CD4-positive, alpha-beta T cell treated with Interleukin-17A for 1 hour (primary cell): ENCODE measurements at places on chromosomes 1 and 21.
A peak's percentile ranks its signal among the peaks of the same experiment; 100 is the strongest.

DNA sequence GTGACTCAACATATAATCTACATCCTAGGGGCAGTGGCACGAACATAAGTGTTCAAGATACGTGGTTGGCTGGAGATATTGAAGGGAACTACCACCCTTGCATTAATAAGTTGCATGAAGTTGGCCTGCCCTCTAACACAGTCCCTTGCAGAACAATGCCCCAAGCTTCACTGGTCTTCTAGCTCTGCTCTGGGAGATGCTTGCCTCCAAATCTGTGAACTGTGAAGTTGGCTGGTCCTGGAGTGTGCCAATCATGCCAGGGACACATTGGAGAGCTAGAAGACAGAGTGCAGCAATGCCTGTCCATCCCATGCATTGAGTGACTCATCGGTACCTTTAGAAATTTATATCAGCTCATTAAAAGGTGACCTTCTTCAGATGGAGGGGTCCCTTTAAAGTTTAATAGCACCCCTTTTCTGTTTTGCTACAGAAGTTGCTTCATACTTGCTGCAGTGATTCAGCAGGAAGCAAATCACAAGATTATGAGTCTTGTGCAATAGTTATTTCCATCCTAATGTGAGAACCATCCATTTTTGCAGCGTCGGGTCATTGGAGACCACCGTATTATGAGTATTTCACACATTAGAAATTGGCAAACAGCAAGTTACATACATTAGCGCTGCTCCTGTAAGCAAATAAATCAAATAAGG, 55.2 kb upstream of the KAZN start:
- DNase-seq = no peak

DNA sequence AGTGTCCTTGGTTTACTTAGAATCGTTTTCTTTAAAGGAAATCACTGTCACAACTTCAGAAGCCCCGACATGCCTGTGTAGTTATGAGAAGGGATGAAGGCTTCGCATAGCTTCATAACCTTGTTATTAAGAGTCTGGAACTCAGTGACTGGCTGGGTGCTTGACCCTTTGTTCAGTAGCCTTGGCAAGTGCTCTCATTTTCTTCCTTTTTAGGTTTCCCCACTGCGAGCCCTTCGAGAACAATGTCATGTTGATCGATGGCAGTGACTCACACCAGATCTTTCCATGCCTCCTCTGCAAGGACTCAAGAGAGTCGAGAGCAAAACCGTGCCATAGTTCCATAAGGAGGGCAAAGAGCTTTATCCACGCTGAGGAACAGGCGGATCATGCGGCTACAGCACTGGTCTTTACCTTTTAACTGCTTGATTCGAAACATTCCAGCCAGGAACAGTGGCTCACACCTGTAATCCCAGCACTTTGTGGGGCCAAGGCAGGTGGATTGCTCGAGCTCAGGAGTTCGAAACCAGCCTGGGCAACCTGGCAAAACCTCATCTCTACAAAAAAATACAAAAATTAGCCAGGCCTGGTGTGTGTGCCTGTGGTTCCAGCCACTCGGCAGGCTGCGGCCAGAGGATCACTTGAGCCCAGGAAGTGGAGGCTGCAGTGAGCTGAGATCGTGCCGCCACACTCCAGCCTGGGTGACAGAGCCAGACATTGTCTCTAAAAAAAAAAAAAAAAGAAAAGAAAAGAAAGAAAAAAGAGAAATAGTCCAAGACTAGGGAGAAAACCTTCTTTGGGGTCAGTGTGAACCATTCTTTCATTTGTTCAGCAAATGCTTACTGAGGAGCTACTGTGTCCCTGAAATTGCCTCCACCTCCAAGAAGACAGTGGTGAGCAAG, 95.4 kb upstream of the ERRFI1 start:
- DNase-seq = no peak

DNA sequence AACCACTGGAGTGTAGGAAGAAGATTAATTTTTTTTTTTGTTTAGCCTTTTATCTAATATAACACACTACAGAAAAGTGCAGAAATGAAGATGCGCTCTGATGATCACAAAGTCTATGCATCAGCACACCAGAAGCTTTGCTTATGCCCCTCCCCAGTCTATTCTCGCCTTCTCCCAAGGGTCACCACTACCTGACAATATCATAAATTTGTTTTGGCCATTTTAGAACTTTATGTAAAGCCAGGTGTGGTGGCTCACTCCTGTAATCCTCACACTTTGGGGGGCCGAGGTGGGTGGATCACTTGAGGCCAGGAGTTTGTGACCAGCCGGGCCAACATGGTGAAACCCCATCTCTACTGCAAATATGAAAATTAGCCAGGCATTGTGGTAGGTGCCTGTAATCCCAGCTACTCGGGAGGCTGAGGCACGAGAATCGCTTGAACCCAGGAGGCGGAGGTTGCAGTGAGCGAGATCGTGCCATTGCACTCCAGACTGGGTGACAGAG, 231.3 kb downstream of the FOXD2 start:
- DNase-seq = no peak

DNA sequence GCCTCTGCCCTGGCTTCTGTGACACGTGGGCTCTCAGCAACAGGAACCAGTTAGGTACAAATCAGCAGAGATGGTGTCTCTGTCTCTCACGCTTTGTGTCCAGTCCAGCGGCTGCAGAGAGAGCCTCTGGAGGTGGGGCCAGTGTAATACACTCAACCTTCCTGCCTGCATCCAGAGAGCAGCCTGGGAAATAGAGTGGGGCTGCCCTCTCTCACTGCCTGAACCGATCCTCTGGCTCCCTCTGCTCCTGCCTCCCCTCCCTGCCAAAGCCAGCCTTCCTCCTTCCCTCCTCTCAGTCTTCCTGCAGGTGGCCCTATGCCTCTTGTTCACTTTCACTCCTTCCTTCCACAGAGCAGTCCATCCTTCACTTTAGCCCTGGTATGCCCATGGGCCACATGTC, at the start of gene ZNF648:
TSS of gene ZNF648 (minus strand) at position 119 of the 400 bp plus-strand sequence. CDS start 3,702 bp downstream, outside the sequence.
- DNase-seq = no peak

DNA sequence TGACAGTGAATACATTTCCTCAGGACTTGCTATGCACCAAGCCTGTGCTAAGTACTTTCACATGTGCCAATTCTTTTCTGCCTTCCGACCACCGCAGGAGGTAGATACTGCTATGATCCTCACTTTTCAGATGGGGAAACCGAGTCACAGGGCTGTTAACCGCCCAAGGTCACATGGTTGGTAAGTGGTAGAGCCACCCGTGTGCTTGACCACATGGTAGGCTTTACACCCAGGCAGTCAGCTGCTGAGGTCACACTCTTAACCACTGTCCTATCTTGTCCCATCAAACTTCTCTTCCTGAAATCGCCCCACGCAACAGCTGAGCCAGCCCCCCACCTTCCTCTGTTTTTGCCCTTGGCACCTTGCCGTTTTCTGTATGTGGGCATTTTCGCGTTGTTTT, 31.0 kb upstream of the SDHB start:
- DNase-seq = no peak

GRCh38 chr1:231460614-231461013, 38.5 kb upstream of the EGLN1 start:
- peak; percentile 73 for DNase-seq

DNA sequence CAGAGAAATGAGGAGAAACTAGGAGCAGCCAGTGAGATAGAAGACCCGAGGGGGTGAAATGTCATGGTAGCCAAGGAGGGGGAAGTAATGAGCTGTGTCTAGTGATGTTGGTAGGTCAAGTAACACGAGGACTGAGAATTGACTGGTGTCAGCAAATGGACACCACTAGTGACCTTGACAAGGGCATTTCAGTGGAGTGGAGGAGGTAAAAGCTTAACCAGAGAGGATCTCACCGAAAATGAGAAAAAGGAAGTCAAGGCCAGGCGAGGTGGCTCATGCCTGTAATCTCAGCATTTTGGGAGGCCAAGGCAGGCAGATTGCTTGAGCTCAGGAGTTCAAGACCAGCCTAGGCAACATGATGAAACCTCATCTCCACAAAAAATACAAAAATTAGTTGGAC, 3.0 kb upstream of the ZYG11B start:
- no peak for DNase-seq

- DNase-seq = no peak
Measured at GRCh38 chr1:66550243-66550642, 16.3 kb downstream of the SGIP1 start.

GRCh38 chr1:211742272-211742671, 66.9 kb upstream of the NEK2 start:
- DNase-seq = no peak

DNA sequence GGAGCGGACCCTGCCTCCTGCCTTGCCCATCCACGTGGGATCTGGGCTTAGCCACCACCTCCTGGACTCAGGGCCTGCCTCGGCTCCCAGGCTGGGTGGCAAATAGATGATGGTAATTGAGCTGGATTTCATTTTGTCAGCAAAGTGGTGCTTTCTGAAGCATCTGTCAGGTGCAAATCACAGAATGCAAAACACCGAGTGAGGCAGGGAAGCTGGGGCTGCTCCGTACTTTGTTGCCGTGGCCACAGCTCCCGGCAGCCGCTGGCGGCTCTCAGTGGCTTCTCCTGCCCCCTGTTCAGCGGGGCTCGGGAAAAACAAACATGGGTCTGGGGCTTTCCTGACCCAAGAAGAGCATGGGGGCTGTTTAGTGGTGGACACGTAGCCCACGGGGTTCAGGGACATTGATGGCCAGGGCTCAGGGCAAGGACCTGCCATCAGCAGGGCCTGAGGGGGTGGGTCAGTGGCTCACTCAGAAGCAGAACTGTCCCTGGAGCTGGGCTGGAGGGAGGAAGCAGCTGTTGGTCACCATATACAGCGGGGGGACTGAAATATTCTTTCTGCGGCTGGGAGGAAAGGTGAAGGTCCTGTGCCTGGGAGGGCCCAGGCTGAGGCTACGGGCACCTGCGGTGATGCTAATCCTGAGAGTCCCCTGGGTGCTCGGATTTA, 130.0 kb upstream of the VAMP3 start:
- no peak for DNase-seq

DNA sequence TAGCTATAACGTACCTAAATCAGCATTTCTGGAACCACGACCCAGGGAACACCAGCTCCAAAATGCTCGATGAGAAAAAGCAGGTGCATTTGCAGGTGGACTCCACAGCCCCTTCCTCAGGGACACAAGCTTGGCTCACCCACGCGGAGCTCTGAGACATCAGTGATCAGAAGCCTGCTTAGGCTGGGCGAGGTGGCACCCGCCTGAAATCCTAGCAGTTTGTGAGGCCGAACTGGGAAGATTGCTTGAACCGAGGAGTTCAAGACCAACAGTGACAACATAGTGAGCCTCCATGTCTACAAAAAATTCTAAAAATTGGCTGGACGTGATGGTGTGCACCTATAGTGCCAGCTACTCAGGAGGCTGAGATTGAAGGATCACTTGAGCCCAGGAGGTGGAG, 2.5 kb upstream of the TSPEAR start:
- DNase-seq = no peak

GRCh38 chr1:115251340-115251748, 86.7 kb downstream of the NGF start:
- DNase-seq = no peak

DNA sequence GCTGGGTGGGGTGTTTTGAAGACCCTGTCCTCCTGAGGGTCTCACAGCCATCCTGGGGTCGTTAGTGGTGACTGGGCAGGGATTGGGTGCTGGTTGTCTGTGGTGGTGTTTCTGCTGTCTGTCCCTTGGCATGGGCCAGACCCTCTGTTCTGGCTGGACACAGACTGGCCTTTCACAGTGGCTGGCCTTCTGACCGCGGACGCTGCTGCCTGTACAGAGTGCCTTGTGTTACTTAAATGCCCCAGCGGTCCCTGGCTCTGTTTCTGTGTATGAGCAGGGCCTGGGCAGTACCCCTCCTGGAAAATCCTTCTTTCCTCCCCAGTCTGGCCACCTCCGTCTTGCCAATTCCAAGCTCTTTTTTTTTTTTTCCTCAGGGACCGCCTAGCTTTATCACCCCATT, 50.9 kb downstream of the SH3BGR start:
- no peak for DNase-seq

DNA sequence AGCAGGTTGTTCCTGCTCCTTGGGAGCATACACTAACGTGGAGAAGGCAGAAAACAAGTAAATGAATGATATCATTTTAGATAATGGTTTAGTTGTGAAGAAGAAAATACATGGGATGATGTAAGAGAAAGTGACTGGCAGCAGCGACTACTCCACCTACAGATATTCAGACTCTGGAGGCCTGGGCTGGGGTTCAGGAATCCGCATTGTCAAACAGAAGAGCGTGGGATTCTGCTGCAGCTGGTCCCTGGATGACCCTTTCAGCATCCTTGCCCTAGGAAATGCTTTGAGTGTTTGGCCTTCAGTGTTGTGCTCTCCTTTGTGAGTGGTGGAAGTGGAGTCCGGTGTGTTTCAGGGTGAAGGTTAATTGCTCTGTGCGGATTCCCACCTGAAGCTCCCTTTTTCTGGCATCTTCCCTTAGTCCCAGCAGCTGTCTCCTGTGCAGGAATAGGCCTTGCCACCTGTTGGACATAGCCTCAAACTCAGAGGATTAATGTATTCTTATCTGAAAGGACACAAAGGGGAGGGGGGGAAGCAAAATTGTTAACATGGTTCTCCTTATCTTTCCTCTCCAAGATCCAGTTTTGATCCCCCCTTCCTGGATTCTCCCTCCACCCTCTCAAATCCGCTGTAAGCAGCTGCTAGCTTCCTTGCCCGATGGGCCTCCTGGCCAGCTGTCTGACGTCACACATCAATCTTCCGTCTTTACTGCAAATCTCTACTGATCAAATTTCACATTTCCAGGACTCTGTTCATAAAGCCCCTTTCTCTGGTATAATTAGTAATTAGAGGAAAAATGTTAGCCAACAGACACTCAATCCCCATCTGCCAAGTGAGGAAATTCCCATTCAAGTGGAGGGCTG, 68.3 kb upstream of the SPAG17 start:
- no peak for DNase-seq

DNA sequence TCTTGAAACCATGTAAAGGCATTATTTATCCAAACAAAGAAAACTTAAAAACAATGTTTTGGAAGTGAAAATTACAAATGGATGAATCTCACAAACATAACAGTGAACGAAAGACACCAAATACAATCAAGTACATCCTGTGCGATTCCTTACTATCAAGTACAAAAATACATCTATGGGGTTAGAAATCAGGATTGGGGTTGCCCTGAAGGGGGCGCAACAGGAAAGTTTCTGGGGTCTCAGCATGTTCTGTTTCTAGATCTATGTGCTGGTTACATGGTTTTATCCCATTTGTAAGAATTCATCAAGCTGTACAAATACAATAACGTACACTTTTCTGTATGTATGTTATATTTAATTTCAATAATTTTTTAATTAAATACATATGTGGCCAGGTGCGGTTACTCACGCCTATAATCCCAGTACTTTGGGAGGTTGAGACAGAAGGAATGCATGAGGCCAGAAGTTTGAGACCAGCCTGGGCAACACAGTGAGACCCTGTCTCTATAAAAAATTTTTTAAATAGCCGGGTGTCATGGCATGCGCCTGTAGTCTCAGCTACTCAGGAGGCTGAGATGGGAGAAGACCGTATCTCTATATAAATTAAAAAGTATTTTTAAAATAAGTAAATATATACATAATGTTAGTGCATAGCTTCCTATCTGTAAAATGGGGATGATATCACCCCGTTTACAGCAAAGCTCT, 121.5 kb upstream of the SOD1 start:
- no peak for DNase-seq

GRCh38 chr21:14523234-14523633, 22.9 kb downstream of the SAMSN1 start:
- DNase-seq = peak; percentile 52
